ENCODE measurements at places on chromosomes 1 and 21.

DNA sequence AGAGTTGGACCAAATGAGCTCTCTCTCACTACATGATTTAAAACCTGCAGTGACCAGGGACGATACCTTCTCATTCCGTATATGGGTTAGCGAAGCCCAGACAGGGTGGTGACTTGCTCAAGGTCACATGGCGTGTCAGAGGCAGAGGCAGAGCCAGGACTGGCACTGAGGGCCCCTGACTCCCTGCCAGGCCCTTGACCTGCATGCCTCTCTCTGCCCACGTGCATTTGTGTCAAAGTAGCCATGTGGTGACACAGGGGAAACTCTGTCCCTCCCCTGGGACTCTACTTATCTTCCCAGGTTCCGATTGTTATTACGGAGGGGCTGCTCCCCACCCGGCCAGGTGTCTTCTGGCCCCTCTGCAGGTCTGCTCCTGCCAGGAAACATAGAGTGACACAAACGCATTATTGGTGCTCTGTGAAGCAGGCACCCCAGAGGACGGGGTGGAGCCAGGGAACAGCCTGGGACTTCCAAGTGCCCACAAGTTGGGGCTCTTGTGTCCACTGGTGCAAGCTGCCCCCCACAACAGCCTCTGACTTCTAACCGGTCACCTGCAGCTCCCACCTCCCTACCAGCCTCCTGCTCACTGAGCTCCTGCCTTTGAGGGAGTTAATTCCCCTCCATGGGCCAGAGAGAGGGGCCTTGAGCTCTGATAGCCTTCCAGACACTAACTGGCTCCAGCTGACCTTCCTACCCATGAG, 7.3 kb upstream of the TINAGL1 start:
- DNase-seq: no peak

DNA sequence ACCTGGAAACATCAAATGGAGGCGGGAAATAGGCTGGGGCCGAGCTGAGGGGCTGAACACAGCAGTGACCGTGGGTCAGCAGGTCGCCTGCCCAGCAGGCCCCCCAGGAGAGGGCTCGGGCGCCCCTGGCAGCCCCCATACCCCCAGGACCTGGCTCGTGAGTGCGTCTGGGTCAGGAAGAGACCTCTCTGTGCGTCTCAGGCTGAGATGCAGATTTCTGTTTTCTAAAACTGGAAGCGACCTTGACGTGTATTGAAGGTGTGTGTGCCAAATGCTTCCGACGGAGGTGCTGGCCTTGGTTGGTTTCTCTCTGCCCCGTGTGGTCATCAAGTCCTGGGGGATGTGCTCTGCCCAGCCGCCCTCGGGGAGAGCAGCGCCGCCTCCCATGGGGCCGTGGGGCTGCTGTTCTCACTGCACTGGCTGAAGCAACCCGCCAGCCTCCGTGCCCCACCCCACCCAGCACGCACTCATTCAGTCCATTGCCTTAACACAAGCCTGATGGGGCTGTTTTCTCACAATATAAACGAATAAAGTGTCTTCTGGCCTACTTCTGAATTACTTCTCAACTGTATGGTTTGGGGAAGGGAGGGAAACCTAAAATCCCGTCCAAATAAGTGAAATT, 7.4 kb downstream of the PEX10 start:
- no peak for DNase-seq

DNA sequence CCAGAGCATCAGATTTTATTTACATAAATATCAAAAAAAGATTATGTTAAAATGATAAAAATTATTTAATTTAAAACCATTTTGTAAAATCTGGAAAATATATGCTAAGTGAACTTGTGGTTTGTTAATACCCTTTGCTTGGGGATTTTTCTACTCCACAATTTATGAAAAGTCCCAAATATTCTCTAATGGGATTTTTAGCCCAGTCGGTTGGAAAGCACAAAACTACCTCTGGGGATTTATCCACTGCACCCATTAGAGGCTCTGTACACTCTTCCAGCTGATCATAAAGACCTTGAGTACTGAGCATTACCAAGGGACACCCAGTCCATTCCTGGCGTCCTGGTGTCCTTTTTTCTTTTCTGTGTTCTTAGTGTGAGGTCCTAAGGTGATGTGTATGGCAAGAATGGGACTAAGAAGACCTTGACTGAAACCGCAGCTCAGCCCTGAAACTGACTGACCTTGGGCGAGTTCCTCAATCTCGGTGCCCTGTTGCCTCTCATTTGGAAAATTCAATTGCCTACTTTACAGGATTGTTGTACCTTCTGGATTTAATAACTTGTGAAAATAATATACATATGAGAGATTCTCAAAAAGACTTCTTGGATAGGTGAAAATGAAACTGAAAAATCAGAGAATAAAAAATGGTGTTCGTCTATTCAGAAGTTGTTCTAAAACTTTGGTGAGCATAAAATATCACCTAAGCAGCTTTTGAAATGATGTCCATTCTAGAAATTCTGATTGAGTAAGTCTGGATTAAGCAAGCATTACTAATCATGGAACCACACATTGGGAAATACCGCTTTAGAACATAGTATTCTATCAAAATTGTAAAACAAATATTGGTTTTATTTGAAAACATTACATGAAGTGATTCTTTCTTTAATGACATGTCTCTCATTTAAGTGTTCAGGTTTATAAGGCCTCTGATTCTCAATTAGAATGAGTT, 21.5 kb upstream of the SAMSN1 start:
- no peak for DNase-seq

DNA sequence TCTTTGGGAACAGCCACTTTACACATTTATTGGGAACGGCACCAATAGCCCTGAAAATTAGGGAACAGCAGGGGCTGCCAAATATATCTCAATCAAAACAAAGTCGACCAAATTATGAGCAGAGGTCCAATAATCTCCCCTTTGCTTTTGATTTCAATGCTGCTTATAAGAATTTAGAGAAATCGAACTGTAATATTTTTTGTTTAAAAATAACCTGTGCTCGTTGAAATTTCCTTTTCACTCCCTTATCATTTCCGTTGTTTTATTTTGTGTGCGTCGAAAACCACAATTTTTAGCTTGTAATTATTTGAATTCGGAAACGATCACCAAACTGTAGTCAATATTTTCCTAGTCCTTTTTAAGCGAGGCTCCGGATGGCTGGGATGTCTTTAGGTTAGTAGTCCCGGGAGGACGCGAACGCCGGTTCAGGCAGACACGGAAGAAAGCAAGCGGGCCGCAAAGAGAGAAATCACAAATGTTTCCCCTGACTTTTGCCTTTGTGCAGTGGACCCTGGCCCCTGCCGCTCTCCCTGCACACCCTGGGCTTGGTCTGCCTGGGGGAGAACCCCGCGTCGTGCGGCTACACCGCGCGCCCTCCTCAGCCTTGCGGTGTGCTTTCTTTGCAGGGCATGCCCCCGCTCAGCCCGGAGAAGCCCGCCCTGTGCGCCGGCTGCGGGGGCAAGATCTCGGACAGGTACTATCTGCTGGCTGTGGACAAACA, 2.3 kb downstream of the LHX9 start:
- DNase-seq: no peak

- DNase-seq: no peak
These were observed 21.1 kb downstream of the COQ8A start for GRCh38 chr1:226960944-226961765.

DNA sequence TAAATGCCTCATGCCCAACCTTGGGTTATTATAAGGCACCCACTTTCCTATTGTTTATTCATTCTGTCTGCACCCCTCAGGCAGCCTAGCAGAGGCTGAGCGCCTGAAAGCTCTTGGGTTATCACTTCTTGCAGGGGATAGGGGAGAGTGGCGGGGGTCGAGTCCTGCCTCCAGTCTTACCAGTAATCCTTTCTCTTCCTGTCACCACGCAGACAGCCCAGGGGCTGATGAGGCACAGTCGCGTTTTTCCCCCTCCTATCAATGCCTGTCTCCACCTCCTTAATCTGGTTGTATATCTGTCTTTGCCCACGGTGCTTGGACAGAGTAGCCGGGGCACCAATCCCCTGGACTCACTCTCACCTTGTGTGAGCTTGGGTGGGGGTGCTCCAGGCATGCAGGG, 733.1 kb downstream of the MATN1 start:
- DNase-seq: no peak

- DNase-seq: no peak
These were observed 23.1 kb upstream of the UMODL1 start for GRCh38 chr21:42047821-42048613.

- no peak for DNase-seq
These were observed 13.5 kb downstream of the LRRC53 start for GRCh38 chr1:74498901-74499300.

GRCh38 chr1:219323426-219323825, 149.7 kb downstream of the LYPLAL1 start:
- DNase-seq: no peak

DNA sequence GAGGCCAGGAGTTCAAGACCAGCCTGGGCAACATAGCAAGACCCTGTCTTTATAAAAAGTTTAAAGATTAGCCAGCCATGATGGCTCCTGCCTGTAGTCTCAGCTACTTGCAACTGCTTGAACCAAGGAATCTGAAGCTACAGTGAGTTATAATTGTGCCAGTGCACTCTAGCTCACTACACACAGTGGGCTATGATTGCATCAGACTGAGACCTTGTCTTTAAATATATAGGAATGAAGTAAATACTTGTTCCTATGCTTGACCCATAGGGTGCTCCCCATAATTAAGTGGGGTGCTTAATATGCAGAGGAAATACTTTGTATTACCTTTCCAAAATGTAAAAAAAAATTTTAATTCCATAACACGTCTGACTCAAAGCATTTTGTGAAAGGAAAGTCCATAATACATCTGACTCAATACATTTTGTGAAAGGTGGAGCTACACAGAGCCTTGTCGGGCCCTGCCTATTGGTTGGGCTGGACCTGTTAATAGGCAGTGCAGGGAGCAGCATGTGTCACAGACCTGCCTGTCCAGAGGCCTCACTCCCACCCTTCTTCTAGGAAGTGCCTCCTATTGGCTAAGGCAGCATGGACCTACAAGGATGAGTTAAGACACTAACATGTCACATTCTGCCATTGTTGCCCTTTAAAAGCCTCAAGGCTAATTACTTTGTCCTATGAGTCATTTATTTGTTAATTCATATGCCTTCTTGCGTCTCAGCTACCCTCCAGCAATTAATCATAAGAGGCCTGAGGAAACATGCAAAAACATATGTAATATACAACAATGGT, 33.6 kb downstream of the CD58 start:
- no peak for DNase-seq

DNA sequence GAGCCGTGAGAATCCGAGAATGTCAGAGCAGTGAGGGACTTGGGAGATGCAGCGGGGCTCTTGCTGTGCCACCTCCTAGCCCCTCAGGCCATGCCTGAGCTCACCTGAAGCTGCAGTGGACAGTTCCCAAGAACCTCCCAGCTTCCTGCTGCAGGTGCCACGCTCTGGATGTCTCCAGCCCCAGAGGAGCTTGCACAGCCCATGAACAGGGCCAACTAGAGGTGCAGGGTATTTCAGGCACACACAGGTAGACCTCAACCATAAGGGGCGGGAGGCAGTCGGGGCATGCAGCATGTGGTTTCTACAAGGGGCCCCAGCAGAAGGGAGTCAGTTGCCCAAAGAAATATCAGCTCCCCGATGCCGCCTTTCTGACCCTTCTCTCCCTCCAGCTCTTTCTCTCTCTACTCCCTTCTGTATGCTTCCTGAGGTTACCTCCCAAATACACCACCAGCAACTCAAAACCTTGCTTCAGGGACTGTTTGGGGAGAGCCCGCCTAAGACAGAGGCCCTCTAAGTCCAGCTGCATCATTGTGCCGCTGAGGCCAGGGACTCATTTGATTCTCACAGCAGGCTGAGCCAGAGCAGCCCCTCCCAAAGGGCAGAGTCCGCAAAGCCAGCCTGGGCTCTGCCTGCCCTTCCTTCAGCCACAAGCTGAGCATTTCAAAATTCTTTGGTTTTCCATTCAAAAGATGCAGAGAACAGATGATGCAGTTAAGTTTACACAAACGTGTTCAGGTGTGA, 209.8 kb downstream of the MATN1 start:
- no peak for DNase-seq

GRCh38 chr1:26401891-26402290, 8.7 kb upstream of the LIN28A start:
- DNase-seq: no peak

GRCh38 chr1:156639601-156640101, 2.3 kb upstream of the BCAN start:
- no peak for DNase-seq

DNA sequence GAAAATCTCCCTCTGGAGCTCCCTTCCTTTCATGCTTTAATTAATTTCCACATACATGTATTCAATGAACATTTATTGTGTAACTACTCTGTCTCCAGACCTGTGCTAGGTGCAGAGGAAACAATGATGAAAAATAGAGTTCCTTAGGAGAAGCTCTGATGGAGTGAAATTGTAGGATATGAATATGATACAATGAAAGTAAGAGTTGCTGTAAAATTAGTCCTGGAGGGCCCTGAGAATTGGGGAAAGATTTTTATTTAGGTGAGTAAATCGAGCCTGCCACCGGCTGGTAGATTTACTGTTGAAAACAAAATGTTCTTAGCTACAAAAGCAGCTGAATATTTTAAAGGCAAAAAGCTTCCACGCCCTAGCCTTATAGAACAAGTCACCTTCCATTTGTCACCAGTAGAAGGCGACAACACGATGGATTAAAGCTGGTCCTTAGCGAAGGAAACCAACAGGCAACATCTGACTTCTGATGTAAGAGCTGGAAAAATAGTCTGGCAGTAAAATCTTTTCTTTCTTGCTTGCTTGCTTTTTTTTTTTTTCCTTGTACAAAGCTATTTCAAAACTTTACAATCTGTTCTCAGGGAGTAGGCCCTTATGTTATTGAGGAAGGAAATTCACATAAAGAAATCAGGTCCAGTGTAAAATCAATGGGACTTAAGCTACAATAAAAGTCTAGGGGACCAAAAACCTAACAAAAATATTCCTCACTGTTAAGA, 82.0 kb upstream of the ROR1 start:
- DNase-seq: no peak

- DNase-seq: no peak
These were observed 39.6 kb downstream of the PIGK start for GRCh38 chr1:77179632-77180031.
